ENCODE measurements at places on chromosomes 11 and 22. TPM values are rescaled to one million over a fixed set of nuclear protein-coding genes. Genes with fewer than 3 reads are reported as not detected.

PDGFB gene
- 15.1 TPM for polyA plus RNA-seq

ANKRD49 gene
- 33.7 TPM for polyA plus RNA-seq

IL17RA gene
- 6.8 TPM for polyA plus RNA-seq

PPP1R14B gene
- polyA plus RNA-seq, result 77.1 TPM

RIMBP3C gene
- 0.27 TPM for polyA plus RNA-seq

OR51V1 gene
- not detected for polyA plus RNA-seq
